ENCODE measurements at places on chromosomes 5 and 9.
A peak's percentile ranks its signal among the peaks of the same experiment; 100 is the strongest.

- DNase-seq, result no peak
Measured at GRCh38 chr5:72525816-72526215, 18.6 kb upstream of the ZNF366 start.

DNA sequence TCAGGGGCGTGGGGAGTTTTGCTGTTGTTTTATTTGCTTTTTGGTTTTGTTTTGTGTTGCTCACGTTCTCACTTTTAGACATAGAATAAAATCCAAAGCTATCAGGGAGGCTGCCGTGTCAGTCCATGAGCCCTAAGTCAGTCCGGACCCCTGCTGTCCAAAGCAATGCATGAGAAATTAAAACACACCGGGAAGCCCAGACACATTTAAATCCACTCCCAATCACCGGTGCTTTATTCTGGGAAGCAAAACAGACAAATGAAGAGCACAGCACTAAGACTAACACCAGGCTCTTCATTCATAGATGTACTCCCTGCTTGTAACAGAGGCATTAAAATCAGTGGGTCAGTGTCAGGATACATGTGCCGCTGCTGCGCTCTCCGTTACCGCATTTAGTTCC lies 180.9 kb downstream of the IRX2 start:
- DNase-seq, result no peak

DNA sequence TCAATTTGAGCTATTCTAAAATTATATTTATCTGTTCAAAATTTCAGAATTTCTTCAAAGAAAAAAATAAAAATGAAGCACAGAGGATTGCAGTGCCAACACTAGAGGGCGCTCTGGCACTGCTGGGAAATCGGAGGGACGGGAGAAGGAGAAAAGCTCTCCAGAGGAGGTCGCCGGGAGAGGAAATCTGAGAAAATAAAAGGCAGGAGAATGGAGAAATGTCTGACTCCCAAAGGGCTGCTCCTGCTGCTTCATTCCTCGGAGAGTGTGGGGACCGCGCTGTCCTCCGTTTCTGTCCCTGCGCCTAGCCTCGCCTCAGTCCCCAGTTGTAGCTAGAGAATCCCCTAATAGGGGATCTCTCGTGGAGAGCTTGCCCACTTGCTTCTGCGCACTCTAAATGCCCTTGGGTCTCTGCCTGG lies 40.0 kb upstream of the ARSB start:
- peak; percentile 58 for DNase-seq

GRCh38 chr5:73899916-73900315 lies 273.9 kb downstream of the ARHGEF28 start:
- no peak for DNase-seq

- no peak for DNase-seq
Measured at GRCh38 chr5:127993476-127993875, 90.1 kb upstream of the SLC12A2 start.

GRCh38 chr5:160342413-160342941 lies 27.9 kb downstream of the C1QTNF2 start:
- DNase-seq, result no peak

- DNase-seq, result no peak
Measured at GRCh38 chr5:15515229-15515628, 15.2 kb downstream of the FBXL7 start.

GRCh38 chr5:402615-403359 lies 40.2 kb upstream of the EXOC3 start:
- no peak for DNase-seq

- no peak for DNase-seq
Measured at GRCh38 chr9:95029288-95029687, 288.2 kb downstream of the FANCC start.

- DNase-seq, result no peak
Measured at GRCh38 chr9:37917313-37917731, 13.4 kb upstream of the SLC25A51 start.

DNA sequence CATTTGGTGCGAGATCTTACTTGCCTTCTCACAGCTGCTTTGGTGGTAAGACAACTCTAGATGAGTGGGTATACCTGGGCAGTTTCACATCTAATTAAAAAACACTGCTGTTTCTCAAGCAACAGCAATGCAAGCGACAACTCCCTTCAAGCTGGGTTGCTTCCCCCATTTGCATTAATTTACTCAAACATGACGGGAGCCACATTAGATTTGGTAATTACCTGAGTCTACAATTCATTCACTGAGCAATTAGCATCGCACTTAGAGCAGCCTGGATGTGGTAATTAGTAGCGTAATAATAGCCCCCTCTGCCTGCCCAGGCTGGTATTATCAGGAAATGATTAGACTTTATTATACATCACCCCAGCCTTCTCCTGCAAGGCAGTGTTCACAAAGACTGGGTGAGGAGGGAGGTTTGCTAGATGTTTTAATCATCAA lies 73.4 kb downstream of the FBXO38 start:
- DNase-seq, result peak; percentile 13

DNA sequence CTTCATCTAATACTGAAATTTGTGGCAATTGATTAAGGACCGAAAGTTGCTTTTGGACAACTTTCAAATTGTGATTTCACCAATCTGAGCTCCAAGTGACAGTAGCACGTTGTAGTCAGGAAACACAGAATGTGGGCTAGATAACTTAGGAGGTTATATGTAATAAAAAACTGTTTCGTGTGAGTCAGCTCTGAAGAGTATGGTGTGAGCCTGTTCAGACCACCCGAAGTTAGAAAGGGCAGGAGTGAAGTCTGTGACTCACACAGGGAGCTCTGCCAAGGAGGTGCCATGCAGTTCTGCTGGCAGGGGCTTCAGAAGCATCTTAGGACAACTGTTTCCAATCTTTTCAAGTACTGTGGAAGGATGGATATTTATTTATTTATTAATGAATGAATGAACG lies 16.4 kb upstream of the ZBTB34 start:
- no peak for DNase-seq

- DNase-seq, result no peak
Measured at GRCh38 chr5:148730270-148730669, 75.9 kb upstream of the HTR4 start.

DNA sequence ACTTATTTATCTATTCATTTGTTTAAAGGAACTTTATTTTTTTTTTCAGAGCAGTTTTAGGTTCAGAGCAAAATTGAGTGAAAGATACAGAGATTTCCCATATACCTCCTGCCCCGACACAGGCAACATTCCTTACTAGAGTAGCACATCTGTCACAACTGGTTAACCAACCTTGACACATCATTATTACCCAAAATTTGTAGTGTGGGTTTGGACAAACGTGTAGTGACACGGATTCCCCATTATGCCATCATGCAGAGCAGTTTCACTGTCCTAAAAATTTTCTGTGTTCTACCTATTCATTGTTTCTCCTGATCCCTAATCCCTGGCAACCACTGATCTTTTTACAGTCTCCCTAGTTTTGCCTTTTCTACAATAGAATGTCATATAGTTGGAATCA lies 57.3 kb upstream of the LHFPL2 start:
- DNase-seq, result no peak

- DNase-seq, result peak; percentile 68
Measured at GRCh38 chr9:129776938-129777768, 24.3 kb upstream of the PTGES start.

DNA sequence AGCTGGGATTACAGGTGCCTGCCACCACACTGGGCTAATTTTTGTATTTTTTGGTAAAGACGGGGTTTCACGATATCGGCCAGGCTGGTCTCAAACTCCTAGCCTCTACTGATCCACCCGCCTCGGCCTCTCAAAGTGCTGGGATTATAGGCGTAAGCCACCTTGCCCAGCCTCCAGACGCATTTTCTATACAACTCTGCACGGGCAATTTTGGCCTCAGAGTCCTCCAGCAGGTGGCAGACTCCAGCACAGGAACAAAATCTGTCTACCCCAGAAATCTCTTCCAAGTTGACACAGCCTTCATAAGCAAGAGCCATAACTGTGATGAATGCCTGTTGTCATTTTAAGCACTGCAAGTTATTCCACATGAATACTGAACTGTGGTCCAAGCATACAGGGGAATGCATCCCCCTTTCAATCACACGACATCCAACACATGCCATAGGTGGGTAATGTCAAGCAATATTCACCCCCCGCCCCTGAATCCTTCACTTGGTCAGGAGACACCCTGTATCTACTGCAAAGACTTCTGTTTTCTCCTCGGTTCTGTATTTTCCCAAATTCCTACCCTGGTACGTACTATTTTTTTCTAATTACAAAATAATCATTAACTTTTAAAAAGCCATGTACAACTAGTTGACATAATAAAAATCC lies 50.8 kb downstream of the ALDH7A1 start:
- no peak for DNase-seq

DNA sequence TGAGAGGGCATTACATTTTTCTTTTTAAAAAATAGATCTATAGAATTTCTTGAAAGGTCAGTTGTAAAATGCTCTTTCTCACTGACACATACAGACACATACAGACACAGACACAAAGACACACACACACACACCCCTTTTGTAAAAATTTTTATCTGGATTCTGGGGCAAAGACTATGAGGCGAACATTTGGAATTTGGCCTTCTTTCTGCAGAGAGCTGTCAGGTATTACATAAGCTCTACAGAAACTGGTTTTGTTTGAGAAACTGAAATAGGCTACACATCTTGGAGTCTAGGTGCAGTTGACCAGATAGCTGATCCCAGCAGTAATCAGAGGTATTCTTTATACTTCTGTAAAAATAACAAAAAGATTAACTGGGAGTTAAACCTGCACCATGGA lies 315.9 kb upstream of the RPS23 start:
- no peak for DNase-seq

DNA sequence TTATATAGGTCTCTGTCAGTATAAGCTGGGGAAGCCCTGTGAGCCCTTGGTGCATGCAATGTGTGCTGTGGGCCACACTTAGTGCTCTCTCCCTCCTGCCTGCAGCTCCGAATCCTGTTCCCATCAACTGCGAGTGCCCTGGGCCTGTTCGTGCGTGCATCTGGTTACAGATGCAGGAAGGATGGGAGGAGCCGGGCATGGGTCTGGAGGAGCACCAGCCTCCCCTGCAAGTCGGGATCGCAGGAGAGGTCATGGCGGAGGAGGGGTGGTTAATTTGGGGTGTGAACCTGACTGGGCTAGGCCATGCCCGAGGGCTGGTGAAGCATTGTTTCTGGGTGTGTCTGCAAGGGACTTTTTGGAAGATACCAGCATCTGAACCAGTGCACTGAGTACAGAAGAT lies 274.6 kb upstream of the IRX4 start:
- no peak for DNase-seq

DNA sequence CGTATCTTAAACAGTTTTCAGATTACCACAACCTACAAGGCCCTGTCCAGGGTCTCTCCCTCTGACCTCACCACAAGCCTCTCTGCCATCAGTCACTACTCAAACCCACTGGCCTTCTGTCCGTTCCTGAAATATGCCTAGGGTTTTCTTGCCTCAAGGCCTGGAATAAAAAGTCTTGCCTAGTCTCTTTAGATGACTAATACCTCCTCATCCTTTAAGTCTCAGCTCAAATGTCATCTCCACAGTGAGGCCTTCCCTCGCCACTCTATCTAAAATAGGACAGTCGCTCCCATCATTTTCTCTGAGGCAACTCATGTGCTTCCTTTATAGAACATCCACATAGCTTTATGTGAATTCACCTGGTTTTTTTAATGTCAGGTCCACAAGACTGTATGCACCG lies 5.2 kb downstream of the DENND1A start:
- no peak for DNase-seq

GRCh38 chr5:56676091-56676768 lies 139.1 kb upstream of the MAP3K1 start:
- no peak for DNase-seq

GRCh38 chr5:140322751-140323731 lies 20.1 kb upstream of the PFDN1 start:
- DNase-seq, result no peak

DNA sequence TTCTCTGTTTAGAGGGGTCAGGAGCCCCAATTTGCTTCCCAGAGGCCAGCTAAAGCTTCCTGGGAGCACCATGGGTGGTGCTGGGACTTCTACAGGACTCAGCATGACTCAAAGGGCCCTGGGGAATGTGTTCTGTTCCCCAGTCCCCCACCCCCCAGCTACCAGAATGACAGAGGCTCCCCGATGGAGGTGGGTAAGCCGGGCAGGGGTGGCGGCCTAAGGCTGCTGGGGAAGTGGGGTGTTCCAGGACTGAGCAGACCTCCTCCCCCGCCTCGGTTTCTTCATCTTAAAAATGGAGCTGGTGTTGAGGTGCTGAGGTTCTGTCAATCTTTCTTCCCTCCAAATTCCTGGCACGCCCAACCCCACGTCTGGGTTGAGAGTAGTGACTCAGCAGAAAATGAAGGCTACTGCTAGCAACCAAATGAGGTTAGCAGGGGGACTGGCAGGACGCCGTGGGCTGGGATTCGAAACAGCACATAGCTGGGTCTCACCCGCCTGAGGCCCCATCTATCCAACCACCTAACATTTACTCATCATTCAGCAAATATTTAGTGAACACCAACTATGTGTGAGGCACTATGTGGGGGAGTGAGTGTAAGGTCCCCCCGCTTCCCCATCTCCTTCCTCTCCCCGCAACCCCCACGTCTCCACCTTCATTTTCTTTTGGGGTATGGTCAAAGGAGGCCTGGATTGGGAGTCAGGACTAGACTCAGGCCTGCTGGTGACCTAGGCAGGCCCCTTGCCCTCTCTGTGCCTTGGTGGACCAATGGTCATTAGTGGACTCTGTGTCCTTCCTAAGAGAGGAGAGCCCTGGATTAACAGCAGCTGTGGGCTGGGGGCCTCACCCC lies 50.2 kb downstream of the C9orf50 start:
- DNase-seq, result no peak

DNA sequence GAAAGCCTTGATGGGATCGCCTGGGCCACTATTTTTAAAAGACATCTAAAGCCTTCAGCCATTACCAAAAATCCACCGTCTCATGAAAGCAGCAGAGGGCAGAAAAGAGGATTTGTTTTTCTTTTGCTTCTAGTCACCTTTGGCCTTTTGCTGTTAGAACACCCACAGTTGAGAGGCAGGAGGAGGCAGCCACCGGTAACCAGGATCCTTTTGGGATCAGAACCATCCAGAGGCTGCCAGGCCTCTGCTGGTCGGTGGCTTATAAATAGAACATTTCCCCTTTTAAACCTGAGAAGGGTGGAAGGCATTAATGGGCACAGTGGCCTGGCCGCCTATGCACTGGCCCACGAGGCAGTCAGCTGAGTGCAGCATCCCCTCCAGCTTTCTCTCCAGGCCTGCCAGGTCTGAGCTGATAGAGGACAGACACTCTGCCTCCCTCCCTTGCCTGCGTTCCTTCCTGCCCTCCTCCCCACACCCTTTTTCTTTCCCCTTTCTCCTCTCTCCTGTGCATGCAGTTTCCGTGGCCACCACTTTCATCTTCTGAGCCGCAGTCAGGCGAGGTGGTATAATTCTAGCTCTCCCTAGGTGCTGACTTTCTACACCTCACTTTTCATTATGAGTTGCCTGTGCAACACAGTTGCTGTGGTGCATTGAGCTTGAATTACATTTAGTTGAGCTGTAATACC lies 253.4 kb downstream of the ARHGAP26 start:
- no peak for DNase-seq

DNA sequence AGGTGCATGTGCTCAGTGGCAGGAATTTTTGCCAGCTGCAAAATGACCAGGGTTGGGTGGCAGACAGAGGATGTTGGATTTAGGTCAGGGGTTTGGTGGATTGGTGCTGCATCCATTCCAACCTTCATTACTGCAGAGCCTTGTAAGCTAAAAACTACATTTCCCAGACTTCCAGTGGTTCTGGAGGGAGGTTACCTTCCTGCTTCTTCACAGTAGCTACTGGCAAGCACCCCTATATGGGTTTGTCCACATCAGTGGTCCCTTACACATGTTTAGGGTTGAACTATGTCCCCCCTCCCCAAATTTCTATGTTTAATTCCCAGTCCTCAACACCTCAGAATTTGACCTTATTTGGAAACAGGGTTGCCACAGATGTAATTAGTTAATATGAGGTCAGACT lies 20.7 kb upstream of the IL17B start:
- no peak for DNase-seq

GRCh38 chr5:18944771-18945170 lies 1043.2 kb downstream of the CDH18 start:
- no peak for DNase-seq

Data from renal cortex interstitium (tissue), 15 donors.